ENCODE measurements at places on chromosomes 7 and 10.

- DNase-seq, result peak; percentile 80
Measured at GRCh38 chr7:98400542-98401340, at the start of gene BAIAP2L1. TSS of gene BAIAP2L1 (minus strand) at chr7:98401090. CDS start at chr7:98400852, 238 bp downstream.

- DNase-seq, result no peak
Measured at GRCh38 chr7:151895631-151896031, 18.7 kb upstream of the PRKAG2 start.

DNA sequence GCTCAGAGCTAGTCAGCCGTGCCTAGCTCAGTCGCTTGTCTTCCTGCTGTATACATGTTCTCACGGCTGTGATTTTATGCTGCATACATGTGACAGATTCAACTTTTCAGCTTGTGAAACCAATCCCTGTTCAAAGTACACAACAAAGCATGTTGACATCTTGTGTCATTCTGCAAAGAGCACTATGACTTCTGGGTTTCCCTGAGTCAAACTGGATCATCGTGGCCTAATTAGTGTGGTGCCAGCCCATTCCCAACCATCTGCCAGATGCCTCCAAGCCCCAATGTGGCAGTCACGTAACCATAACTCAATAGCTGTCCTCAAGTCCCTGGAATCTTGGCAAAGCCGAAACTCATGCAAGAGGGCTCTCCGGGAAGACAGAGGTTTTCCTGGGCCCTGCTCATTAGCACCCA is 144.8 kb downstream of the MYOF start:
- DNase-seq, result no peak

DNA sequence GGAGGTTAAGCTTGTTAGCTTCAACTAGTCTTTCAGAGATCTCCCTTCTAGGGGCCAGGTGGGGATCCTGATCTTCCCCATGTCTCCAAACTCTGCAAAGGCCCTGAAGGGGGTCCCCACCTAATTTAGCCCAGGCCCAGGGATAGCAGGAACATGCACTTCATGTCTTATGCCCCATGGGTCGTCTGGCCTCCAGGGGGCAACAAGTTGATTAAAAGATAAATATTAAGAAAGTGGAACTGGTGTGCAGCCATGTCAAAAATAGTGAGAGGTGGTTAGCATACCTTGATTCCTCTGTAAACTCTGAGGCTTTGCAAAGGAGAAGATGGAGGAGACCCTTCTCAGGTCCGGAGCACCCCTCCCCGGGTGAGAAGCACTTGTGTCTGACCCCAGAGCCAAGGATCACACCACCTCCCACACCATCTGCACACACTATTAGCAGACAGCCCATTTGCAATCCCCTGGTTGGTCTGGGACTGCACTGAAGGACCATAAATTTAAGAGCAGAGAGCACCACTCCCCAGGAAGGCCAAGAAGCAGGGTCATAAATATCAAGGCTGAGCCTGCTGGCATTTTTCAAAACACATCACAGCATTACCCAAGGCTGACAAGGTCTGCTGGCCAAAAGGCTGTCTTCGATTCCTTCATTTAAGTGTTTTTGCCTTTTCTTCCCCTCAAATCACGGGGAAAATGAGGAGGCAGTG is 44.2 kb upstream of the LRRC18 start:
- no peak for DNase-seq

DNA sequence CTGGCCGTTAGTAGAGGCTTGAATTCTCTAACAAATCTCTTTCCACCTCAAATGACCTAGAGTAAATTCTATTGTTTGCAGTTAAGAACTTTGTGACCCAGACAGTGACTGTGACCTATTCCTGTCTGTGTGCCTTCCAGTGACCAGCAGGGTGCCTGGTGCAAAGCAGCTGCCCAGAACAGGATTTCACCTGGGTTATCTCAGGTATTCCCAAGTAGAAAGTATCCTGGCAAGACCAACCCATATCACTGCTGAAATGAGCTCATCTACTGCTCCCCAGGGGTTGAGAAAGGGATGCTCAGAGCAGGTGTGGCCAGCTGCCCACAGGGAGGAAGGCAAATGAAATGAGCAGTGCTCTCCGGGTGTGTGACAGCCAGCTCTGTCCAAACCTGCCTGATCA is 2.1 kb upstream of the MSMB start:
- DNase-seq, result no peak

GRCh38 chr10:112332022-112332421 is 41.9 kb upstream of the ACSL5 start:
- no peak for DNase-seq

DNA sequence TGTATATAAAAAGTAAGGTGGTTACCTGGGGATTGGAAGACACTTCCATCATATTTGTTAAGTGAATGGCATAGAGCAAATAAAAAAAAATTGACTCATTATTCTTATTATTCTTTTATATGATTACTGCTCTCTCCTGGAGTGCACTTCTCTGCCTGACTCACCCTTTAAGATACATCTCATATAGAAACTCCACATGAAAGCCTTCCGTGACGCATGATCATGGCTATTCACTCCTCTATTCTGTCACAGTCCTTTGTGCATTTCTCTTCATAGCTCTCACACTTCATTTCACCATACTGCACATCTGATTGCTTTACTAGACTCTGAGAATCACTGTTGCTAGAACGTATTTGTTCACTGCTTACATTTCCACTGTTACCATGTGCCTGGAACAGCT is 597.3 kb downstream of the CNTNAP2 start:
- no peak for DNase-seq

DNA sequence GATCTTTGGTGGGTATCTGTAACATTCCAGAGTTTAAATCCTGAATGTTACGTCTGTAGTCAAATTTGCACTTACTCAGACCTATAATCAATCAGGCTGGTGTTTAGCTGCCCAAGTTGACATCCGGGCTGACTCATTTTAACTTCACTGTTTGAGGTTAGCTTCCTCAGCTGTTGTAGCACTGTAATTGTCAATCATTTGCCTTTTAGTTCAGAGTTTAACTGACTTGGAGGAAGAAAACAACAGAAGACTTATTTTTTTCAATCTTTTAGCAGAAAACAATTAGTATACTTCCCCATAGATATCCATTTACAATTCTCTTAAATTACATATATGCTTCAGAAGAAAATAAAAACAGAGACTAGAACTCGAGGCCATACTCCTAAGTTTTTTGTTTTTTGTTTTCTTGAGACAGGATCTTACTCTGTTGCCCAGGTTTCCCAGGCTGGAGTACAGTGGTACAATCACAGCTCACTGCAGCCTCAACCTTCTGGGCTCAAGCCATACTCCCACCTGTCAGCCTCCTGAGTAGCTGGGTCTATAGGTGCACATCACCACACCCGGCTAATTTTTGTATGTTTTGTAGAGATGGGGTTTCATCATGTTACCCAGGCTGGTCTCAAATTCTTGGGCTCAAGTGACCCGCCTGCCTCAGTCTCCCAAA is 38.5 kb upstream of the LRRC17 start:
- no peak for DNase-seq

- DNase-seq, result no peak
Measured at GRCh38 chr10:35639728-35640401, 2.2 kb downstream of the FZD8 start.

DNA sequence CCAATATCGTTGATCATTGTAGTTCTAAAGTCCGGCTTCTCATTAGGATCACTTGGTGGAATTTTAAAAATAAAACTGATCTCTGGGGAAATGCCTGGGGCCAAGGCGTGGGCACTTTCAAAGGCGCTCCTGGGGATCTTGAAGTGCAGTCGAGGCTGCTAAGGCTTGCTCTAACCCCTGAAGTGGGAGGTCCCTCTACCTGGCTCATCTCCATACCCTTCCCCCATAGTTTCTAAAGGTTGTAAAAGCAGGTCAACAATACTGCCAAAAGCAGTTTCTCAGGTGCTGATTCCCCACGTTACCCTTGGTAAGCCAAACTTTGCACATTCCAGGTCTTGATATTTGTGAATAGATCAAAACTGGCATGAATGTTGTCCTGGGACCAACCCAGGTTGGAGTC is 79.0 kb upstream of the SP8 start:
- no peak for DNase-seq
